KG1 (cell line): ENCODE measurements at places on chromosomes 16 and 17.

DNA sequence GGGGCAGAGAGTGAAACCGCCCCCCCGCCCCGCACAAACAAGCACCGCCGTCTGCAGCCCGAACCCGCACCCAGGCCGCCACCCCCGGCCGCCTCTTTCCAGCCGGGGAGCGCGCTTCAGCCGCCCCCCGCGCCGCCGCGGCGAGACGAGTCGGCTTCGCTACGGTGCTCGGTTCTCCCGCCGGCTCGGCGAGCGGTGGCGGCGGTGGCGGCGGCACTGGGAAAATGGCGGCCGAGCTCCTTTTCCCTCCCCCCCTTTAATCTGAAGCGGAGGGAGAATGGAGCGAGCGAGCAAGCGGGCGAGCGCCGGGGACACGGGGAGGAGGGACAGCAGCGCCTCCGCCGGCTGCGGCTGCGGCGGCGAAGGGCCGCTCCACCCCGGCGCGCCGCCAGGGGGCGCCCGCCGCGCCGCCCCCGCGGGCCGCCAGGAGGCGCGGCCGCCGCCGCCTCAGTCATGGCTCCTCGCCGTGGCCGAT is at the start of gene KANSL1:
TSS of gene KANSL1 (minus strand) at position 279 of the 475 bp plus-strand sequence. CDS start 21,286 bp downstream, outside the sequence.
- peak; percentile 77 for DNase-seq

DNA sequence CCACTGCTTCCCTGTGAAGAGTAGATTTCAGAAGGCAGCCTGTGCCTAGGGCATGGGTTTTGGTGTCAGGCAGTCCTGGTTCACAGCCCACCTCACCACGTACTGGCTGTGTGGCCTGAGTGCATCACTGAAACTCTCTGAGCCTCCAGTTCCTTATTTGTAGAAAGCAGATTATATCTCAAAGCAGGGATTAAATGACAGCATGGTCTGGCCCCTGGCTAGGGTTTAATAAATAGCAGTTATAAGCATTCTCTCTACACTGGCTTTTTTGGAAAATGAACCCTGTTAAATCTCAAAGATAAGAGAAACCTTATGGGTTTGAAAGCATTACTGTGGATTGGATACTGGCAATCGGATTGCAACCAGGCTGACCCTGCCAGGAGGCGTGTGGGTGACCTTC is 2.9 kb upstream of the MT1M start:
- no peak for DNase-seq

DNA sequence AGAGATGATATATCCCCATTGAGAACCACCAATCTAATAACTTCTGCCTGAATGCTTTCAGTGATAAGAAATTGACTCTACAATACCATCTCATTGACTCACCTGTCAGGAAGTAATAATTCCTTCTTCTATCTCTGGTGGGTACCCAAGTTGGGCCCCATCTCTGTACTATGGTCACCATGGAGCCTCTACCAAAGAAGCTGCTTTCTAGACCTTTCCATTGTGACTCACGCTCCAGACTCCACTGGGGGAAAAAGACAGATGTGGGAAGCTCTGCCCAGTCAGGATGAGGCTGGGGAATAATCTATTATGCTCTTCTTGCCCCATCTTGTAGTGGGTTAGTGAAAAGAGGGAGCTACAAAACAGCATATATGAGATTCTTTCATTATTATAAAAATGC is 100.4 kb downstream of the COPRS start:
- DNase-seq = no peak

DNA sequence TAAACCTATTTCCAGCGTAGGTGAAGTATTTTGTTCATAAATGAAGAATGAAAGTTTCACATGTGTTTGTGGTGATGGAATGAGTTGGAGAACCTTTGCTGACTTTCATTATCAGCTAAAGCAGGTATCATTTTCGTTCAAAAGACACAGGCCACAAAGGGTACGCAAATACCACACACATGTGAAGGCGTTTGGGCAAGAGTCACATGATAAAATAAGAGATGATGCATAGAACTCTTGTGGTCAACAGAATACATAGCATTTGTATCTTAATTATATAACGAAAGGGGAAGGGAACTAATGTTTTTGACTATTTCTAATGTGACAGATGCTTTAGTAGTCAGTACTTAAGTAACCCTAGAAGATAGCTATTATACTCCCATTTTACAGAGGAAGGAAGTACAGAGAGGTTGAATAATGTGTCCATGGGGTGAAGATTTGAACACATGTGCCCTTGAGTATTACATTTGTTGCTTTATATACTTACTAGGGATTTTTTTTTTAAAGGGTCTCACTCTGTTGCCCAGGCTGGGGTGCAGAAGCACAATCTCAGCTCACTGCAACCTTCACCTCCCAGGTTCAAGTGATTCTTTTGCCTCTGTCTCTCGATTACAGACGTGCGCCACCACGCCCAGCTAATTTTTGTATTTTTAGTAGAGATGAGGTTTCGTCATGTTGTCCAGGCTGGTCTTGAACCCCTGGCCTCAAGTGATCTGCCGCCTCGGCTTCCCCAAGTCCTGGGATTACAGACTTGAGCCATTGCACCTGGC is 4.8 kb downstream of the RPA1 start:
- DNase-seq = no peak

- no peak for DNase-seq
Observed at GRCh38 chr16:53991754-53992378, 287.9 kb downstream of the FTO start.

DNA sequence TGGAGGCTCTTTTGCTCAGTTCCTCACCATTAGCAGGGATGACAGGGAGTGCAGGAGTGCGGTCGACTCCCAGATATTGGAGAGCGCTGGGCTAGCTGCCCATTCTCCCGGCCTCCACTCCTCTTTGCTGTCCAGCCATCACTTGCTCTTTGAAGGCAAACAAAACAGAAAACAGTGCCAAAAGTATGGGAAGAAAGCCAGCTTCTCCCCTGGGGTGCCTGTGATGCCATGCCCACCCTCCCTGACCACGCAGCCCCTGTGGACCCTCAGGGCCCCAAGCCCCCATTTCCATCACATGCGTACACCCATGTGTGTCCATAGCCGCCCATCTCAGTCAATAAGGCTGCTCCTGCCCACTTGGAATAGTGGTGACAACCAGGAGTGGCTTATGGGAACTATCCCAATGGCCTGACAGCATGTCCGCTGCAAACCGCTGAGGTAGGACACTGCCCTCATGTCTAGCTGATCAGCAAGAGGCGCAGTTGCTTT is 30.0 kb downstream of the MAPT start:
- no peak for DNase-seq

DNA sequence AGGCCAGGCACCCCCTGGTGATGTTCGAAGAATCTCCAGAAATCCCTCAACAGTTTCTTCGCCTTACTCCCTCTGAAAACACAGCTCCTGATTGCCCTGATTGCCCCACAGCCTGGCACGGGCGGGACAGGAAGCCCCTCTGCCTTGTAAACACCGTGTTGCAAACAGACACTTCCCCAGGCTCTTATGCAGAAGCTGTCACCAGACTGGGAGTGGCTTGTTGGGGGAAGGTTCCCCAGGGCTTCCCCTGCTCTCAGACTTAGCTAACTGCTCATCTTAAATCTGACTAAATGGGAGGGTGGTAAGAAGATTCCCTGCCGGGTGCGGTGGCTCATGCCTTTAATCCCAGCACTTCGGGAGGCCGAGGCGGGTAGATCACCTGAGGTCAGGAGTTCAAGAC is 11.2 kb downstream of the PIK3R5 start:
- peak; percentile 4 for DNase-seq

DNA sequence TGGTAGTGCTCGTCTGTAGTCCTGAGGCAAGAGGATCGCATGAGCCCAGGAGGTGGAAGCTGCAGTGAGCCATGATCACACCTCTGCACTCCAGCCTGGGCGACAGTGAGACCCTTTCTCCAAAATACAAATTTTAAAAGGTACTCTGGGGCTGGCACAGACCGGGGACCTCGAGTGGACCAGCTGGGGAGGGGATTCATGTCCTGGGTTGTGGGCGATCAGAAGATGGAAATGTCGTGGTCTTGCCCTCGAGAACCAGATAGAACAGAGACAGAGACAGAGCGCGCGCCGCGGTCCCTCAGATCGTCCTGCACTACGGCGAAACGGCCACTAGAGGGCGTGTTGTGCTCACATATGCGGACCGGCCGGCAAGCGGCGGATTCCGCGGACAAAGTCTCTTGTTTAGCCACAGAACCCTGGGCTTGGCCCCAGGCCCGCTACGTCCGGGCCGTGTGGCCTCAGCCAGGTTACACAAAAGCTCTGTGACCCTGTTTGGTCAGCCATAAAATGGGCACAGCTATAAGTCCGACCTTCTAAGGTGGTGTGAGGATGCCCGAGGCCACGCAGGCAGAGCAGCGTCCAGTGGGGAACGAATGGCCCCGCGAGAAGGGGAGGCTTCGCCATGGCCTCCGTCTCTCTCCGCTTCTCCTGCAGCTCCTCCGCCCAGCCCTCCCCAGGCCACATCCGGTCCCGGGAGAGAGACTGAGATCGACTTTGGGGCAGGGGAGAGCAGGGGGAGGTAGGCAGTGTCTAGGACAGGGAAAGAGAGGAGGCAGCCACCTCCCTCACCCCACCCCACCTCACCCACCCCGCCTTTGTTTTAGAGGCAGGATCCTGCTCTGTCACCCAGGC is 14.6 kb upstream of the SBK1 start:
- DNase-seq = peak; percentile 44

DNA sequence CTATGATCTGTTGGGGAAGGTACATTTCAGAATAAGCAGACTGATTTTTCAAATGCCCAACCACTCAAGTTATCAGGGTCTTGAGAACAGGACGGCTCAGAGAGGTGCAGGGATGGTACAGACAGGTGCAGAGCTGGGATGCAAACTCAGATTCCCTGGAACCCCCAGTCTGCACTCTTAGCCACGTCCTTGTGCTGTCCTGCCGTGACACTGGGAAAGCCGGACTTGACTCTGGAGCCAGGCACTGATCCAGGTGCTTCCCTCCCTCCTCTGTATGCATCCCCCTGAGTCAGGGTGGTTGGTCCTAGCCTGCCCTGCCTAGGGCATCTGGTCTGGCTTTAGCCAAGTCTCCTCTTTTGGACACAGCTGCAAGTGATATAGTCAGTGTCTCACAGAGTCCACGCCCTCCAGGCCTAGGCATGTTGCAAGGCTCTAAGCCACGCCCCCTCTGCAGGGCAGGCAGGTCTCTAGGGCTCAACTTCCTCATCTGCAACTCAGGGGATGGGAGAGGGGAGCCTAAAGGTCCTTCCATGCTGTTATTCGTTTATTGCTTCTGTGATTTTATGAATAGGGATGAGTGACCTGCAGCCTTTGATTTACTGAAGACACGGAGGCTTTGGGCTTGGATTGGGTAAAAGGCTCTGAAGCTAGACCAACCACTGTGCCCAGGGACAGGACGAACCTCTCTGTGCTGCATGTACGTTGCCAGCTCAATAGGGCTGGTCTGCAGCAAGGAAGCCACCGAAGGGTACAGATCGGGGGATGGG is 97.3 kb downstream of the SDK2 start:
- DNase-seq = peak; percentile 11

GRCh38 chr17:54968262-54968987 is at the start of the genes COX11 and STXBP4:
COX11 (minus strand) TSS chr17:54968654; CDS start chr17:54968646, 8 bp downstream.
STXBP4 (plus strand) TSS chr17:54968765; CDS start chr17:54986220, 17,455 bp downstream.
- peak; percentile 96 for DNase-seq

- no peak for DNase-seq
Observed at GRCh38 chr16:58500430-58501241, 693 bp downstream of the NDRG4 start.

DNA sequence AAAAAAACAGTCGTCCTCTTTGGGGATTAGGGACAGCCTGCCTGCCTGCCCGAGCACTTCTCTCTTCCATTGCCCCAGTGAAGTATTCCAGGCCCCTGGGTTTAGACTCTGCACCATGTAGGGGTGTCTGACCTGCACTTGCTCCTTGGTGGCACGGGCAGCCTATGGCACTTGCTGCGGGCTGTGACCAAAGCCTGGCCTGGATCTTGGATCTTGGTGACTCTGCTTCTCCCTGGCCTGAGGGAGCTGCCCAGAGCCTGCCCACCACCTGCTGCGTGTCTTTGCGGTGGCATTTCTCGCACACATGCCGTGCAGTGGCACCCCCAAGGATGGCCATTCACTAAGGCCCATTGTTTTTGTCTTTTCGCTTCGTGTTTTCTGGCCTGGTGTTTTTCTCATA is 6.1 kb upstream of the STH start:
- DNase-seq = no peak

DNA sequence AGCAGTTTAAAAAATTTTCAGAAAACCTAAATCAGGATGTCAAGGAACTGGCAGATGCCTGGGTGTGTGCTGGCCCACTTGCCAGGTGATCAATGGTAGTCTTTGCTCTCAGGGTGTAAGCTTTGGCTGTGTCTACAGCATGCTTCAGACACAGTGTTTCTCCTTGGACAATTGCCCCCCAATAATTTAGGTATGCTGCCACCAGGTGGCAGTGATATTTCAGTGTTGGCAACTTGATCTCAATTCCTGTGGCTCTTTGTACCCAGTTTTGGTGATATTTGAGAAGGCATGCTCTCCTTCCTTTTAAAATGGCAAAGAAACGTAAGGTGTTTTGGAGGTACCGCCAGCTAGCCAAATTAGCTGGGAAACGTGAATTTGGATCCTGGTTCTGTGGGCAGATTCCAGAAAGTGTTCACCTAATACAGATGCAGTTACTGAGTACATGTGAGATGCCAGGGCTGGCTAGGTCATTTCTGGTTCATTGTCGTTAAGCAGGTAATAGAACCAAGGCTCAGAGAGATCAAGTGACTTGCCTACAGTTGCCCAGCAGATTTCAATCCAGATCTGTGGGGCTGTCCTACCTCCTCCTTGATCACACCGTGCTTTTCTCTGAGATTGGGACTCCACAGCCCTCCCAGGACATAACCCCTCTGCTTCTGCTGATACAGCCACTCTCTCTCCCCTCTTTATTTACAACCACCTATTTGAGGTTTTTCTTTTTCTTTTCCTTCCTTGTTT is 155.6 kb upstream of the PLCG2 start:
- DNase-seq = no peak

DNA sequence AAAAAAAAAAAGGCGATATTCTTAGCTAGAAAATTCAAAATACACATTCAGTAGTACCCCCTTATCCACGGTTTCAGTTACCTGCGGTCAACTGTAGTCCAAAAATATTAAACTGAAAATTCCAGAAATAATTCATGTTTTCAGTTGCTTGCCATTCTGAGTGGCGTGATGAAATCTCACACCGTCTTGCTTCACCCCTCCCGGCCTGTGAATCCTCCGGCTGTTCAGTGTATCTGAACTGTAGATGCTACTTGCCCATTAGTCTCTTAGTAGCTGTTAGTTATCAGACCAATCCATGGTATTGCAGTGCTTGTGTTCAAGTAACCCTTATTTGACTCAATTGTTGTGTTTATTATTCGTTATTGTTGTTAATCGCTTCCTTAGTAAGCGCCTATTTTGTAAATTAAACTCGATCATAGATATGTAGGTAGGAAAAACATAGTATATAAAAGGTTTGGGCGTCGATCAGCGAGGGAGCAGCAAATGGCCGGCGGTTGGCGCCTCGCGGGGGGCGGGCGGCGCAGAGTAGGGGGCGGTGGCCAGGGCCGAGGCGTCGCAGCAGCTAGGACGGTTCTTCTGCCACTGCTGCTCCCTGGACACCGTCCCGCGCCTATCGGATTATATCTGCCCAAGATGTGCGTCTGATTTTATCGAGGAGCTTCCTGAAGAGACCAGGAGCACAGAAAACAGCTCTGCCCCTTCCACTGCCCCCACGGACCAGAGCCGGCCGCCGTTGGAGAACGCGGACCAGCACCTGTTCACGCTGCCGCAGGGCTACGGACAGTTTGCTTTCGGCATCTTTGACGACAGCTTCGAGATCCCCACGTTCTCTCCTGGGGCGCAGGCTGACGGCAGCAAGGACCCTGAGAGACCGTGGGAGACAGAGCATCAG is 39.8 kb upstream of the AKAP1 start:
- no peak for DNase-seq

- DNase-seq = no peak
Observed at GRCh38 chr17:72173499-72174116, 52.8 kb downstream of the SOX9 start.

- DNase-seq = no peak
Observed at GRCh38 chr16:88839026-88839529, 17.7 kb downstream of the GALNS start.

GRCh38 chr17:72121164-72122009 is 567 bp downstream of the SOX9 start:
- no peak for DNase-seq
